CD4-positive, alpha-beta T cell treated with Interferon gamma for 1 hour (primary cell): ENCODE measurements at places on chromosomes 4 and X.

- DNase-seq = no peak
Measured at GRCh38 chr4:133921280-133922195, 280.1 kb downstream of the PABPC4L start.

DNA sequence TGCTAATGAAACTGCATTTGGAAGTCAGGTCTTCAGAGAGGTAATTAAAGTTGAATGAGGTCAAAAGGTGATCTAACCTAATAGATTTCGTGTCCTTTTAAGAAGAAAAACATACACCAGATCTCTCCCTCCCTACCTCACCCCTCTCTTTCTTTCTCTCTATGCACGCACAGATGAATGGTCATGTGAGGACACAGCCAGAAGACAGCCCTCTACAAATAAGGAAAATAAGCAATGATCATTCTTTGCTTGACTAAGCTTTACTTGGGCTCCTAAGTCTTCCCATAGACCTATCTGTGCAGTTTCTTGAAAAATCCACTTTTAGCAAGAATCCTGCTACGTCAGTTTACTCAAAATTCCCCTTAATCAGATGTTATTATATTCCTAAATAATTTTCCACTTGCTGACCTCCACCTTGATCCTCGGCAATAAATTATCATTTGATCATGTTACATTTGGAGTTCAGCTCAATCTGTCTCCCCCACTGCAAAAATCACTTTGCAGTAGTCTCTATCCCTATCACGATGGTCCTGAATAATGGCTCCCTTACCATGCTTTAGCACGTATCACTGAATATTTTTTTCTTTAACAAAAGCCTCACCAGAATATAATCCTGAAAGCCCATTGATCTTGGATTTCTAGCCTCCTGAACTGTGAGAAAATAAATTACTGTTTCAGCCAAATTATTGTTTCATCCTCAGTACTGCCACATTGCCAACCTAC lies 527.3 kb downstream of the GABRG1 start:
- no peak for DNase-seq

DNA sequence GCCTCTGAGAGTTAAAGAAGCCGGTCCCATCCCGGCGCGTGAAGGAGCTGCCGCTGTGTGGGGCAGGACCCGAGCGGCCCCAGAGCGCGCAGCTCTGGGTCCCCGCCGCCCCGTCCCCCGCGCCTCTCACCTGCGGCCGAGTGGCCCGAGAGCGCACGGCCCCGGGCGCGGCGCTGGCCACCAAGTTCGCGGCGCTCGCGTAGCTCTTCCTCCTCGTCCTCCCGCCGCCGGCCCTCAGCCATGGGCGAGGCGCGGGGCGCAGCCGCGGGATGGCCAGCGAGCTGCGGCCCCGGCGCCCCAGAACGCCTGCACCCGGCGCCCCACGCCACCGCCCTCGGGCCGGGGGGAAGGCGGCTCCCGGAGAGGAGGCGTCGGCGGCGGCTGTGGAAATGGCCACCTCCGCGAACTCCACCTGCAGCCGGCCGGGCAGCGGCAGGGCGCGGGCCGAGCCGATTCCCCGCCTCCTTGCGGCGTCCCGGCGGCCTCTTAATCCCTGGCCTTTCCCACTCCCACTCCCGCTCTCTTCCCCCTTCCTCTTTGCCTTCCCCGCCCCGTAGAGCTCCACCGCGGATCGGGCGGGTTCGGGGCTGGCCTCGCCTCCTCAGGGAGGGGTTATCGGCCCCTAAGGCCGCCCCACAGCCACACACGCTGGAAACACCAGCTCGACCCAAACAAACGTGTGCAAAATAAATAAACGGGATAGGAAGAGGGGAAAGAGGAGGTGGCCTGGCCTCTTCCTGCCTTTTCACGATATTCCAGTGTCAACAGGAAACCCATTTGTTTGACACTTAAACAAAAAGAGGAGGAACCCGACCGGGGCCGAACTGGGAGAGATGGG lies at the start of gene SH3D19:
Gene SH3D19, minus strand, starts transcription at position 495 of the 838 bp plus-strand sequence. Its CDS starts 253 bp downstream, at position 242.
- no peak for DNase-seq

DNA sequence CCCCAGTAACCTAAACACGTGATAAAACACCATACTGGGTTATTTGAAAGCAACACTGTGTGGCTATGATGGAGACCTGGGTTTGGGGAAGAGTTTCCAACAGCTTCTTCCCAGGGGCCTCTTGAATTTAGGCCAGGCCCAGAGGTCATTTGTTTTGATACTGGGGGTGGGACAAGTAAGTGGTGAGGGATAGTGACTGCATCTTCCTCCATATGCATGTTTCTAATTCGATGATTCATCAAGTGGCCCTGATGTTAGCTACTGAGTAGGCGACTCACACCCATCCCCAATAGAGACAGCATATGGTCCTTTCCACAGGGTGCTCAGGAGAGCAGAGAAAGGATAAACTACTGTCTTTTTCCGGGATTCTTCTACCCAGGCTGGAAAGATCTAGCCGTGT lies 2.7 kb downstream of the NDP start:
- DNase-seq = no peak

- no peak for DNase-seq
Measured at GRCh38 chrX:13023567-13023966, 20.9 kb downstream of the FAM9C start.
